ENCODE measurements at places on chromosomes 5 and 9. TPM values are rescaled to one million over a fixed set of nuclear protein-coding genes. Genes with fewer than 3 reads are reported as not detected.

DNA sequence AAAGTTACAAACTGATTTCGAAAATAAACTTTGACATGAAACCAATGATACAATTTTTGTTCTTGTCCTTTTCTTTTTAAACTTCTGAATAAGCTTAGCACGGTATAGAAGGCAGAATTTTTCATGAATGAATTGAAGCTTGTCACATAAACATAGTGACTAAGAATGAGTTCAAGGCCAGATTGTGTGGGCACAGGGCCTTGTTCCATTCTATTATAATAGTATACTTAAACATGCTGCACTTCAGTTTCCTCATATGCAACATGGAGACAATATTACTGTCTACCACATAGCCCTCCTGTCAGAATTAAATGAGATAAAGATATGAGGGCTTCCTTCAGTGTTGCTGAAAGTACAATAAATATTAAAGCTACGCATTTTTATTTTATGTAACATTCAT, 204.2 kb upstream of the HAPLN1 start:
- no peaks in the 10 kb centered on the region for H3K36me3 ChIP-seq
- no peak for DNase-seq

DNA sequence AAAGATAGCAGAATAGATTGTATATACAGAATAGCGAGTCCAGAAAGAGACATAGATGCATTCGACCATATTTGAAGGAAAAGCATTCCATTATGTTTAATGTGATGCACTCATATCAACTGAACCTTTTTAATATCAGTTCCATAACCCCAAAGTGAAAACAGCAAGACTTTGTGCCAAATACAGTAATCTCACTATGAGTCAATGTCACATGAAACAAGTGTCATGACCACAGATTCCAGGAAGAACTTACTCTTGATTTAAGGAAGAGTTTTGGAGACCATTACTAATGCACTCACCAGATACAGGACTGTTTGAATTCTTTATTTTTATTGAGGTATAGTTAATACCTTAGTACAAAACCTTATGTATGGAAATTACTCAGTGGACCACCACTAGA, 220.5 kb downstream of the SH3GL2 start:
- no peak overlapping the region for H3K4me3 ChIP-seq
- H3K36me3 ChIP-seq, result no peaks in the 10 kb centered on the region
- no peaks in the 10 kb centered on the region for H3K27me3 ChIP-seq
- H3K4me1 ChIP-seq, result no peaks in the 10 kb centered on the region
- H3K27ac ChIP-seq, result no peak overlapping the region

GRCh38 chr9:36721846-36722588, 149.3 kb downstream of the MELK start:
- H3K27me3 ChIP-seq, result no peaks in the 10 kb centered on the region
- no peaks in the 10 kb centered on the region for H3K36me3 ChIP-seq
- H3K4me3 ChIP-seq, result no peak overlapping the region
- H3K4me1 ChIP-seq, result no peaks in the 10 kb centered on the region
- no peak overlapping the region for H3K27ac ChIP-seq
- DNase-seq, result no peak

- peak; percentile 52 for DNase-seq
- H3K36me3 ChIP-seq, result peaks cover 6% of the 10 kb centered on the region
These were observed at the start of gene FGD3 for GRCh38 chr9:92947268-92948037. Gene FGD3, plus strand, starts transcription at chr9:92947523. Its CDS starts 28,734 bp downstream, at chr9:92976257.

DNA sequence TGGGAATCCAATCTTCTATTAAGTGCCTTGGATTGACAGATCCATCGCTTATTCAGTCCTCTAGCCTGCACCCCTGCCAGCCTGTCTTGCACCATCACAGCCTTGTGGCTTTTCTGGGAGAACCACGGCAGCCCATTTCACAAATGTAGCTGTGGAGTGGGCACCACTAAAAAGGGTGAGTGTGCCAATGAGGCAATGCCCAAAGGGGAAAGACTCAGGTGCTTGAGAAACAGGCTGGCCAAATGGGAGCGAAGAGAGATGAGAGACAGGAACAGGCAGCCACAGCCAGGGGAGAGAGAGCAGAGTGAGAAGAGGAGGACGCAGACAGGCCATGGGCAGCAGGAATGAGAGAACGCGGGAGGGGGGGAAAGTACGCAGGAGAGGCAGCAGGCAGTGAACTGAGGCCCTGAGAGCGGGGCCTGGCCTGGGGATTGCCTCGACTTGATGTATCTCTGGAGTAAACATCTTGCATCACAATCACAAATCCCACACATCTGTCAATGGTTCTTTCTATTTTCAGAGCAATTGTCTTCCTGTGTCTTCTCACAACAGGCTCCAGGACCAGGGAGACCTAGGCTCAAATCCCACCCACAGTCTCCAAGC, 173.1 kb downstream of the SYK start:
- H3K27me3 ChIP-seq, result peaks cover 14% of the 10 kb centered on the region
- no peak overlapping the region for H3K4me3 ChIP-seq
- no peaks in the 10 kb centered on the region for H3K4me1 ChIP-seq
- DNase-seq, result no peak

- DNase-seq, result no peak
- H3K4me1 ChIP-seq, result no peaks in the 10 kb centered on the region
- H3K27ac ChIP-seq, result no peak overlapping the region
- no peaks in the 10 kb centered on the region for H3K36me3 ChIP-seq
These were observed 817 bp downstream of the SLC6A19 start for GRCh38 chr5:1202026-1202797.

GRCh38 chr5:15566789-15567188, 66.8 kb downstream of the FBXL7 start:
- H3K4me1 ChIP-seq, result no peaks in the 10 kb centered on the region
- no peaks in the 10 kb centered on the region for H3K36me3 ChIP-seq

DNA sequence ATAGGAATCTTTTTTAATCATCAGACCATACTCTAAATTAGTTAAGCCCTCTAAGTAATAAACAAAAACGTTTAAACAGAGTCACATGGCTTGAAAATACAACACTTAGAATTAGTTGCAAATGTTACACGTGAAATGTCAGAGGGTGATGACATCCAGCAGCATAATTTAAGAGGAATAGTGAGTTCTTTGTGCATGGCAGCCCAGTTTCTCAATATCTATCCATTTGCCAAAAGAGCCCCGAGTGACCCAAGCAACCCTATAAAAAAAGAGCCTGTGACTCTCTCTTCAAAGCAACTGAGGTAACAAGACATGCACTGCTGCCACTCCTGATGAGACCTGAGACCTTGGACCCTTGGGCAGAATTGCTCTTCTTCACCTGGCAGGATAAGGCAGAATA, 96.9 kb upstream of the RASA1 start:
- DNase-seq, result no peak
- peaks cover 6% of the 10 kb centered on the region for H3K4me1 ChIP-seq
- H3K27ac ChIP-seq, result no peak overlapping the region
- H3K27me3 ChIP-seq, result no peaks in the 10 kb centered on the region

- peaks cover 21% of the 10 kb centered on the region for H3K36me3 ChIP-seq
- no peak overlapping the region for H3K4me3 ChIP-seq
- no peak overlapping the region for H3K27ac ChIP-seq
- DNase-seq, result no peak
- H3K27me3 ChIP-seq, result no peaks in the 10 kb centered on the region
- H3K4me1 ChIP-seq, result peaks cover 4% of the 10 kb centered on the region
These were observed 90.0 kb upstream of the ITGA2 start for GRCh38 chr5:52898961-52899680.

NMUR2 gene
- total RNA-seq, result not detected

STPG3 gene
- total RNA-seq, result not detected

SPATA31E1 gene
- not detected for total RNA-seq

SLC31A2 gene
- total RNA-seq, result 3.4 TPM

SOX30 gene
- total RNA-seq, result not detected

SPAAR gene
- total RNA-seq, result not detected

PKD2L2 gene
- total RNA-seq, result not detected

C5orf58 gene
- not detected for total RNA-seq

DND1 gene
- total RNA-seq, result 3.7 TPM

FRMPD1 gene
- not detected for total RNA-seq
